ENCODE measurements at places on chromosomes 2 and 18.
A peak's percentile ranks its signal among the peaks of the same experiment; 100 is the strongest.

- no peak for DNase-seq
These were observed 88.0 kb upstream of the RTN4 start for GRCh38 chr2:55138014-55138881.

DNA sequence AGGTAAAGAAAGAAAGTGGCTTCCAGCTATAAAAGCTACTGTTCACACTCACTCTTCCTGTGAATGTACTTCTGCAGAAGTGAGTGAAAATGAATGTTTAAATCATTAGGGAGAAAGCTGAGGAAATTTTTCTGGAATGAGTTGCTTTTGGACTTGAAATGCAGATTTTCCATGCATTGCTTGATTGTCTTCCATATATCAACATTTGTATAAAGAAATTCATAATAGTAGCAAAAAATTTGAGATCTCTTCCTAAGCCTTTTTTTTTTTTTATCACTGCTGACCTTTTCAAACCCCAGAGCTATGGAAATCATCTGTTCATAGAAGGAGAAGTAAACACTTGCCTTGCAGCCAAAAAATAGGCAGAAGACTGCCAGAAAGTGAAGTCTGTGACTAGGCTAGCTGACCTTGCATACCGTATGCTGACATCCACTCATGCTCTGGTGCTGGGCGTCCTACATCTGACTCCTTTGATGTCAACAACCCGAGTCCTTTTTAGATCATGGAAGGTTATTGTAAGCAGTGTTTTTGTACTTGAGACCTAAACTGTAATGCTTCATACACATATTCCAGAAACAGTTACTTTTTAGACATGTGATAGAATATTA, 154.5 kb upstream of the RASGRP3 start:
- peak; percentile 10 for DNase-seq

- no peak for DNase-seq
These were observed 72.0 kb upstream of the CTAGE1 start for GRCh38 chr18:22489704-22490103.

- DNase-seq: no peak
These were observed 48.6 kb downstream of the UGGT1 start for GRCh38 chr2:128139624-128140023.

- no peak for DNase-seq
These were observed 1337.6 kb upstream of the SLC39A10 start for GRCh38 chr2:194319222-194319992.

DNA sequence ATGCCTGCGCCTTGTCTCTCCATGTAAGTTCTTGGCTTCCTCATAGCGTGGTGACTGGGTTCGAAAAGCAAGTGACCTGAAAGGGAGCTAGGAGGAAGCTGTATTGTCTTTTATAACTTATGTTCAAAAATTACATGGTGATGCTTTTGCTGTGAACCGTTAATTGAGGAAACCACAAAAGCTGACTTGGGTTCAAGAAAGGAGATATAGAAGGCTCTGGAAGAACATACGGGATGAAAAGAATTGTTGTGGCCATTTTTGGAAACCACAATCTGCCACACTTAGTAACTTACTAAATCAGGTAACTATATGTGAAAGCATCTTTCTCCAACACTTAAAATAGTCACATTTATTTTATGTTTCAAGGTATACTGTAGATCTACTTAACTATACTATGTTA, 177.0 kb upstream of the RBMS1 start:
- DNase-seq: no peak

DNA sequence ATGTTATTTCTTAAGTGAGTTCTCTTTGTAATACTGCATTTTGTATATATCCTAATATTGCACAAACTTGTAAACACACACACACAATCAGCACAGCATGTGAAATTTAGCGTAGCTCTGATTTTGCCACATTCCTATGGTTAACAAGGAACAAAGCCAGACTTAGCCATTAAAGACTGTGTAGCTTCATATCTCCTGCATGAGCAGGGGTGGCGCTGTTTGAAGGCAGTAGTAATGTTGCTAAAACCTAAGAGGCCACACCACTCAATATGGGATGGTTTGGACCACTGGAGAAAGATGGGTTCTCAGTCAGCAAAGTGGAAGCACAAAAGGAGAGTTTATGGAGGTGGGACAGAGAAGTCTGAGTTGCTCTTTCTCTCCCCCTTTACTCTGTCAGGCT, 61.1 kb upstream of the RND3 start:
- DNase-seq: no peak

DNA sequence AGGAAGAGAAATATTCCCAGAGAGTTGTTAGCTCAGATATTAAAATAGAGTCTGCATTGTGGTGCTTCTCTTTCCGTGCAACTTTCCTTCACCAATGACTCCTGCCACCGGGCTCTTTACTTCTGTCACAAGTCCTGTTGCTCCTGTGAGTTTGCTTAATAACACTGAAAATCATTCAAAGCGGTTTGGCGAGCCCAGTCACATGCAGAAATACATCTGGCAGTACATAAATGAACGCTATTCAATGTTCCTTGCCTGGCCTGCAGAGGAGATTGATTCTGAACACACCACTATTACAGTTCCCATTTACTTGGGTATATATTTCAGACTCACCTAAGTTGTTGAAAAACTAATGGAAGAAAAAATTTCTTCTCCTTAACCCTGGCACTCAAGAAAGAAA, 276.6 kb downstream of the ZNF521 start:
- DNase-seq: no peak

DNA sequence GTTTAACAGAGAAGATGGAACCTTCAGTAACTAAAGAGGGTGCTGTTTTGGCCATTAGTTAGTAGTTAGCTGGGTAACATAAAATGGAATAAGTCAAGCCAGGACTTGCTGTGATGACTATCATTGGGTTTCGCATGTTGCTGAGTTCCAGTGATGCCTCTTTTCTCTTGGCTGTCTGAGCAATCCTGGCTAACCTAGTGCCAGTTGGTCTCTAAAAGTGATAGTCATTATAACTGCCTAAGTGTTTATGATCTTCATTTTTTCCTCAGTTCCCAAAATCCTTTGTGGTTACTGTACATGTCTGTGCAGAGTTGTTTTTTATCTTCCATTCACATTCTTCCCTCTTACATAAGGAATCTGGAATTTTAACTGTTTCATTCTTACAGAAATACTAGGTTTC, 33.4 kb downstream of the WDR43 start:
- no peak for DNase-seq

DNA sequence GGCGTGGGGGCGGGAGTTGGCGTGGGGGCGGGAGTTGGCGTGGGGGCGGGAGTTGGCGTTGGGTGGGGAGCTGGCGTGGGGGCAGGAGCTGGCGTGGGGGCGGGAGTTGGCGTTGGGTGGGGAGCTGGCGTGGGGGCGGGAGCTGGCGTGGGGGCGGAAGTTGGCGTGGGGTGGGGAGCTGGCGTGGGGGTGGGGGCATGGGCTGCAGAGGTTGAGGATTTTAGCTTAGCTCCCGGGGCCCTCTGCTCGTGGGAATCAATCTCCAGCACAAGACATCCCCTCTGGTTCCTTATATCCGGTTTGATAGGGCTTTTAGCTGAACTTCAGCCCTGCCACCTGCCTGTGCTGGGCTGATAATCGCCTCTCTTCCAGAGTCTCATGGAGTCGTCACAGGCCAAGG, 177.0 kb downstream of the LDLRAD4 start:
- DNase-seq: no peak

DNA sequence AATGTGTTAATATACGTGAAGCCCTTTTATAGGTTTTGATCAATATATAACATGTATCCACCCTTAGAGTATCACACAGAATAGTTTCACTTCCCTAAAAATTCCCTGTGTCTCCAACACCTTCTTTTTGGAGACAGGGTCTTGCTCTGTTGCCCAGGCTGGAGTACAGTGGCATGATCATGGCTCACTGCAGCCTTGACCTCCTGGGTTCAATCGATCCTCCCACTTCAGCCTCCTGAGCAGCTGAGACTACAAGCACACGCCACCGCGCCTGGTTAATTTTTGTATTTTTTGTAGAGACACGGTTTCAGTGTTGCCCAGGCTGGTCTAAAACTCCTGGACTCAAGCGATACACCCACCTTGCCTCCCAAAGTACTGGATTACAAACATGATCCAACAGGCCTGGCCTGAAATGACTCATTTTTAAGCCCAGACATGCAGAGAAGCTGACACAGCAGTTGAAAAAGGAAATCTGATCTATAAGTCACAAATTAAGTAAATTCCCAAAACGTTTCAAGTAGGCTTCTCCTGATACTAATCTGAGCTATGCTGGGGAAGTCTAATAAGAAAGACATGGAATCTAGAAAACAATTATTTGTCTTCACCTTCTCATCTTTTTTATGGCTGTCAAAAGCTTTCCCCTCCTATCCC, 2.9 kb downstream of the DUSP11 start:
- no peak for DNase-seq

DNA sequence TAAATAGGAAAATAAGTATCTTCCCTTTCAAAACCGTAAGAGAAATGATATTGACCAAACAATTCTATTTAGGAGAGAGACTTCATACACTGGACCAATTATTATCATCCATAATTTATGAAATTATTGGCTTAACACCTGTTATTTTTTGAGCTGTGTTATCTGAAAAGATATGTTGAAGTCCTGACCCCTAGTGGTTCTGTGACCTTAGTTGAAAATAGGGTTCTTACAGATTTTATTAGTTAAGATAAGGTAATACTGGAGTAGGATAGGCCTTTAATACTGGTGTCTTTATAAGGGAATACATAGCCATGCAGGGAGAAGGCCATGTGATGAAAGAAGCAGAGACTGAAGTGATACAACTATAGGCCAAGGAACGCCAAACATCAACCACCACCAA, 659.6 kb downstream of the DCC start:
- DNase-seq: no peak

DNA sequence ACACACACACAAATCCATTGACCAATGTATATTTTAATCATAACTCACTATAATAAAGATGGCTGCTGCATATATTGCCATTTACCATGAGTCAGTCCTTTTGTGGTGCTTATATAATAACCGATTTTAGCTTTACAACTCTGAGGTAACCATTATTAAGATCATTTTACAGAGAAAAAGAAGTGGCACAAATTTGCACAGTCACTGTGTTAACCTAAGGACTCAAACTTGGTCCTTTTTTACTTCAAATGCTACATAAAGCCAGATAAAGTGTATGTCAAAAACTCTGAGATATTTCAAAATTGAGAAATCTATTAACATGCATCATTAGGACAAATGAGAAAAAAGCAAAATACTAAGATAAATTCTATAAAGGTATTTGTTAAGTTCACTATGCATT, 923.7 kb downstream of the NRXN1 start:
- no peak for DNase-seq

DNA sequence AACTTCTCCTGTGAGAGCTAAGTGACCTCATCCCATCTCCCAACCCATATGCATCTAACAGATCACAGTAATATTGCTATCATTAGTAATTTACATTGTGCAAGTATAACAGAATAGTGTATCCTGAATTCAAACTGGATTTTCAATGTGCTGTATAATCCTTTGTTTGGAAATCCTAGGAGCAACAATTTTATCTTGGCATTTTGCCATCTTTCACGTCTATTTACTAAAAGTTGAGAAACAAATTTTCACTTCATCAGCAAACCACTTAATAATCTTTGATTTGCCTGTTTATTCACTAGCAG, 3.8 kb downstream of the HNRNPLL start:
- DNase-seq: no peak

DNA sequence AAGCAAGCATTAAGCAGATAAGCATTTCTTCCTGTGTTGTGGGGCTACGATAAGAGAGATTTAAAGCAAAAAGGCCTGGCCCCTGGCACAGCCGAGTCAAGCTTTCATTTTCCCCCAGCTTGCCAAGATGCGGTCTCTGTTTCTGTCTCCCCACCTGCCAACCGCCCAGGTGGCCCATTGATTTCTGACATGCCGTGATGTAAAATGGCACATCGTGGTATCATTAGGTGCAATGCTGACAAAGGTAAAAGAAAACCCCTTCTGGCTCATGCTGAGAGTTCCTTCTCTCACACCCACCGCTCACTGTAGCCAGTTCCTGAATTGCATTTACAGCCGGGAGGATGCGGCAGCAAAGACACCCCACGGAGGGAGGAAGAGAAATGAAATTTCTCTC, 62.8 kb downstream of the BOD1L2 start:
- DNase-seq: no peak

DNA sequence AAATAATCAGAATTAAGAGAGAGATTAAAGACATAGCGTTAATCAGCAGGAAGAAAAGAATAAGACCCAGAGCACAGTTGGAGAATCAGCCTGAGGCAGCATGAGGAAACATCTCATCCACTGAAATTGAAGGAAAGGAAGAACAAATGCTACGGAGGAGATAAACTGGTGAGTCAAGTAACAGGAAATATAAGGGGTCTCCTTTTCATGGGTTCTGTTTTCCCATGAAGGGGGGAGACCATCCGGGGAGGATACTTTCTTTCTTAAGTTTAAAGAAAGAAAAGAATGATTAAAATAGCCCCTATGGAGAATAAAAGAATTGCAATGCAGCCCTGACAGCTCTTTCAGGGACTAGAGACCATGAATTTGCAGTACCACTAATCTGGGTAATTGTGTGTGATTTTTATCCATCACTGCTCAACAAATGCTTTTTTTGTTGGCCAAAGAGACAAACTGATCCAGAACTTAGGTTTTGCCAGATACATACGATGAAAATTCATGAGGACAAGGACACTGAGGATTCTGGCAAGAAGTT, 17.7 kb downstream of the ROCK2 start:
- no peak for DNase-seq

DNA sequence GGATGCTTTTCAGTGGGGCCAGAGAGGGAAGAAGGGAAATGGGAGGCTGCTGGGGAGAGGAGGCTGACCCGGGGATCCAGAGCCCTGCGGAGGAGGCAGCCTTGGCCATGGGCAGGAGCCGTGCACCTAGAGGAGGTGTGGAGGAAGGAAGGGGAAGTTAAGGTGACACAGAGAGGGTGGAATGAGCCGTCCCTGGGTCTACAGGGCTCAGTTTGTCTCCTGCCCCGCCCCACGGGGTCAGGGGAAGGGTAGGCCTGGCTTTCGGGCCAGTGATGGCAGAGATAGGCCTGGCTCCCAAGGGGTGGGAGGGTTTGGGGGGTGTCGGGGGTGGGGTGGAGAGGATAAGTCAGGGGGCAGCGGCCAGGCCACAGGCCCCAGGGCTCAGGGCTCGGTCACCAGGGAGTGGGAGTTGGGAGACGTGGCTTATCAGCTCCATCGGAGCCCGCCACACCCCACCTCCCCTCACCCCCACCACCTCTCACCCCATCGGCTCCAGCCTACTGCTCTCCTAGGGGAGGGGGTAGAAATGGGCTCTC, 39.5 kb upstream of the NOTO start:
- no peak for DNase-seq

- no peak for DNase-seq
These were observed 14.6 kb downstream of the ASAP2 start for GRCh38 chr2:9221223-9221622.

- DNase-seq: peak; percentile 87
These were observed 484.7 kb upstream of the NRP2 start for GRCh38 chr2:205197468-205198139.

GRCh38 chr2:120036145-120036544, 23.3 kb downstream of the EPB41L5 start:
- DNase-seq: no peak

DNA sequence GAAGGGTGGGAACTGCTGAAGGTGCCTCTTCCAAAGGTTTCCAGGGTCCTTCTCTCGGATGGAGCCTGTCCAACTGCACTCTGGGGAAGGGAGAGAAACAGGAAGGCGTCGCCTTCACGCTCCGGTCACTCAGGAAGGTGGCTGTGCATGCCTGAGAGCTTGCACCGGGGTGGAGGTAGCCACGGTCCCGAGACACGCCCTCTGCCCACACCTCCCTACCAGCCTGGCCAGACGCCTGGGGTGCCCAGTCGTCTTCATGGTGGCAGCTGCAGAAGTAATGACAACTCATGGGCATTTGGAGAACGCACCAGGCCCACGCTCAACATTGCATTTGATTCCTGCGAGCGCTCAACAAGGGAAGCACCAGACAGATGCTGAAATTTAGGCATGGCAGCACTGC, 59.9 kb downstream of the ADNP2 start:
- no peak for DNase-seq

GRCh38 chr2:198314559-198315153, 510.3 kb downstream of the PLCL1 start:
- DNase-seq: no peak
